Glutamatergic neuron (in vitro differentiated cells): ENCODE measurements at places on chromosomes 2 and 18.

GRCh38 chr2:191544461-191545062, 133.4 kb upstream of the NABP1 start:
- H3K27me3 ChIP-seq, result no peaks in the 10 kb centered on the region
- no peak overlapping the region for H3K4me3 ChIP-seq
- peaks cover 4% of the 10 kb centered on the region for H3K4me1 ChIP-seq

GRCh38 chr18:13878857-13879256, 36.5 kb downstream of the MC2R start:
- H3K27me3 ChIP-seq, result peaks cover 5% of the 10 kb centered on the region
- H3K4me3 ChIP-seq, result no peak overlapping the region
- no peak for DNase-seq

DNA sequence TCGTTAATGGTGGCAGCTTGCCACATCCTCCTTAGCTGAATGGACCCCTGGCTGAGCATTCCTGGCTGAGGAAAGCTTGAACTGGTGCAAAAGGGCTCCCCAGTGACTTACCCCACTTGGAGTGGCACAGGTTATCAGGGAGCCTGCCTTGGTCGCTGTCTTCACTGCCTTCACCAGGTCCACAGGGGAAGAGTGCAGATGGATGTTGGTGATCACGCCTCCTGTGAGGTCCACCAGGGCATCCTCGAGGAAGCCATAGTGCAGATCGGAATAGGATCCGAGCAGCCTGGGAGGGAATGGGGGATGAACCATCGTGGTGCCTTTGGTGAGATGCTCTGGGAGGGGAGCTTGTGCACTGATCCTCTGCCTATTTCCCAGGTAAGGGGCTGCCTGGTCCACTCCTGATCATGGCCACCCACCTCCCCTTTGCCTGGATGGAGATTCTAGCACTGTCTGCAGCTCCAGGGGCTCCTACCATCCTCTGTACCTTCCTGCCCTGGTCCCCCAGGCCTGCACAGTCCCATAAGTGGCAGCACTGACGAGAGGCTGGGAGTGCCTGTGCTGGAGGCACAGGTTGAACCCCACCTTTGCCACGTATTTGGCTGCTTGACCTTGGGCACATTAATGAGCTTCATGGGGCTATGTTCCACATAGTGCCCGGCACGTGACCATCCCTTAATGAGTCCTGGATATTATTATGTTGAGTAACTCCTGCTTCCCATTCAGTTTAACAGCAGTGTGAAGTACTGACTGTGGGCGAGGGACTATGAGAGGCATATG, 43.0 kb downstream of the CAPN13 start:
- H3K27ac ChIP-seq, result no peak overlapping the region
- DNase-seq, result no peak
- H3K4me3 ChIP-seq, result no peak overlapping the region
- H3K36me3 ChIP-seq, result peaks cover 3% of the 10 kb centered on the region
- peaks cover 8% of the 10 kb centered on the region for H3K27me3 ChIP-seq

DNA sequence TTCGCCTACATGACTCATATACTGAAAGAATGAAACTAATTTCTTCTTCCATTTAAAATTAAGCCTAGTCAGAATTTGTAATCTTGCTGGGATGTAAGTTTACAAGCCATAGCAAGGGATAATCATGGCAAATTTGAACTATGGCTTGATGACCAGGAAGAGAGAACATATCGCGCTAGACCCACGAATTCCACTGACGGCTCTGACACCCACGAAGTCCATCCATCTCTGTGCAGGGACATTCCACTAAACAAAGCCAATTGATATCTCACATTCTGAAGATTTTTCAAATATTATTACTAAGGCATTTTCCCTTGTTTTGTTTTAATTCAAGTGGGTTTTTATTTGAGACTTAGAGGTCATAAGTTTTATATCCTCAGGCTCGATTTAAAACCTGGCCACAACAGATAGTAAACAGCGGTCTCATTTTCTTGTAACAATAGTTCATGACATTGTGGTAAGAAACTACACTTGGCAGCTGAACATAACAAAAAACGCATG, 113.0 kb downstream of the QPCT start:
- no peaks in the 10 kb centered on the region for H3K4me1 ChIP-seq
- no peaks in the 10 kb centered on the region for H3K36me3 ChIP-seq
- no peak overlapping the region for H3K4me3 ChIP-seq
- no peak overlapping the region for H3K27ac ChIP-seq
- no peak for DNase-seq

DNA sequence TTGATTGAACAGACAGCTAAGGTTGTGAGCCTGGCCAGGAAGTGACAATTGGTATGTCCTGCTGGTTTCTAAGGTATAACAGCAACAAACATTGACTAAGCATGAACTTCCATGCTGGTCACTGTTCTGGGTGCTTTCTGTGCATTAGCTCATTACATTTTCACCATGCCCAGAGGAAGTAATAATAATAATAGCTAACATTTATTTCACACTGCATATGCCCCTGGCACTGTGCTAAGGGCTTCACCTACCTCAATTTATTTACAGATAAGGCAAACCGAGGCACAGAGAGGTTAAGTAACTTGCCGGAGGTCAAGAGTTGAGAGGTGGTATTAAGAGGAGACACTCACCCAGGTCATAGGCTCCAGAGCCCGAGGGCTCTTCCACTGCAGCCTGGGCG, 113.6 kb downstream of the PDCL3 start:
- H3K27me3 ChIP-seq, result peaks cover 1% of the 10 kb centered on the region
- H3K36me3 ChIP-seq, result no peaks in the 10 kb centered on the region
- no peak overlapping the region for H3K27ac ChIP-seq
- H3K4me3 ChIP-seq, result no peak overlapping the region
- no peaks in the 10 kb centered on the region for H3K4me1 ChIP-seq
- no peak for DNase-seq

DNA sequence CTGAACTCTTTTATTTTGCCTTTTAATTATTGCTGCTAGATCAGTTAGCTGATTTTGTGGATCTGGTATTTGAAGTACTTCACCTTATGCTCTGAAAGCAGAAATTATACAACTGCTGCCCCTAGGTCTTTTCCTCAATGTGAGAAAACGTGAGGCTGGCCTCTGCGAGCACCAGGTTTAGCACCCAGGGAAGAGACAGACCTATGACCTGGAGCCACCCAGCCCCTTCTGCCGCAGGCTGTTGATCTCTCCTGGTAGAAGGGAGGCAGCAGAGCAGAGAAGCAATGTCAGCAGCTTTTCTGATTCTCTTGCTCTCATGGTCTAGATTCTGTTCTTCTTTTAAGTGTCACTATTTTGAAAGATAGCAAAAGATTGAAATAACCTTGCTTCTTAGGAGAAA, 19.9 kb downstream of the TRAPPC12 start:
- no peak for DNase-seq
- peak overlapping the region; percentile 99 for H3K27ac ChIP-seq
- H3K27me3 ChIP-seq, result peaks cover 8% of the 10 kb centered on the region
- peaks cover 30% of the 10 kb centered on the region for H3K4me1 ChIP-seq
- H3K36me3 ChIP-seq, result peaks cover 30% of the 10 kb centered on the region

- DNase-seq, result peak; percentile 14
- no peak overlapping the region for H3K4me3 ChIP-seq
- H3K4me1 ChIP-seq, result peaks cover 17% of the 10 kb centered on the region
- H3K27me3 ChIP-seq, result peaks cover 11% of the 10 kb centered on the region
- H3K36me3 ChIP-seq, result no peaks in the 10 kb centered on the region
These were observed 26.0 kb downstream of the ADRA2B start for GRCh38 chr2:96090196-96090926.

DNA sequence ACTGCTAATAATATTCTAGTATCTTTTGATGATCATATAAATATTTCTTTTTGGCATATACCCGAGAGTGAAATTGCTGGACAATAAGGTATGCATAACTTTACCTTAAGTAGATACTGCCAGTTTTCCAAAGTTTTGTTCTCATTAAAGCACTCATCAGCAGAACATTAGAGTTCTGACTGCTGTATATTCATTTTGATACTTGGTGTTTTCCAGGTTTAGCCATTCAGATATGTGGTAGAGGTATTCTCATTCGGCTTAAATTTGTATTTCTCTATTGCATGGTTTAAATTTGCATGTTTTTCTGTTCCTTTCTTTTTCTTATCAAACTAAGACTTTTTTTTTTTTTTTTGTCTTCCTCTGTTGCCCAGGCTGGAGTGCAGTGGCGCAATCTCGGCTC, 18.2 kb downstream of the CYBRD1 start:
- H3K27ac ChIP-seq, result no peak overlapping the region
- H3K4me1 ChIP-seq, result no peaks in the 10 kb centered on the region
- no peak for DNase-seq
- H3K36me3 ChIP-seq, result no peaks in the 10 kb centered on the region

GRCh38 chr18:10077986-10078385, 164.2 kb downstream of the VAPA start:
- peaks cover 23% of the 10 kb centered on the region for H3K36me3 ChIP-seq
- H3K27ac ChIP-seq, result peak overlapping the region; percentile 88
- peaks cover 2% of the 10 kb centered on the region for H3K27me3 ChIP-seq
- H3K4me1 ChIP-seq, result peaks cover 31% of the 10 kb centered on the region
- peak overlapping the region; percentile 1 for H3K4me3 ChIP-seq

DNA sequence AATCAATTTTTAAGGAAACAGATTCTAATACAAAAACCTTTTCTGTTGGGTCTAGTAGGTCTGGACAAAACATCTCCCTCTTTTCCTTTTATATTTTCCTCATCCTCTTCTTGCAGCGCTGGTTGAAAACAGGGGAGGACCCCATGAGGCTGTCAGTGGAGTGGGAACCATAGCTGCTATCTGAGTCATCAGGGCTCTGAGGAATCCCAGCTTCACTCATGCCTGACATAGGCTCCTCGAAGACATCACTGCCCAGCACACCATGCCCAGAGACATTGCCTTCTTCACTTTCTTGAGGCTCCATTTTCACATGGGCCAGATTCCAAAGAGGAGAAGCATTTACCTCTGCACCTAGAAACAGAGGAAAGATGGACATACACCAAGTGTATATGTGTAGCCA, 10.0 kb downstream of the SUPT7L start:
- no peaks in the 10 kb centered on the region for H3K36me3 ChIP-seq
- H3K27me3 ChIP-seq, result no peaks in the 10 kb centered on the region
- H3K4me3 ChIP-seq, result no peak overlapping the region
- H3K4me1 ChIP-seq, result no peaks in the 10 kb centered on the region
- no peak overlapping the region for H3K27ac ChIP-seq

DNA sequence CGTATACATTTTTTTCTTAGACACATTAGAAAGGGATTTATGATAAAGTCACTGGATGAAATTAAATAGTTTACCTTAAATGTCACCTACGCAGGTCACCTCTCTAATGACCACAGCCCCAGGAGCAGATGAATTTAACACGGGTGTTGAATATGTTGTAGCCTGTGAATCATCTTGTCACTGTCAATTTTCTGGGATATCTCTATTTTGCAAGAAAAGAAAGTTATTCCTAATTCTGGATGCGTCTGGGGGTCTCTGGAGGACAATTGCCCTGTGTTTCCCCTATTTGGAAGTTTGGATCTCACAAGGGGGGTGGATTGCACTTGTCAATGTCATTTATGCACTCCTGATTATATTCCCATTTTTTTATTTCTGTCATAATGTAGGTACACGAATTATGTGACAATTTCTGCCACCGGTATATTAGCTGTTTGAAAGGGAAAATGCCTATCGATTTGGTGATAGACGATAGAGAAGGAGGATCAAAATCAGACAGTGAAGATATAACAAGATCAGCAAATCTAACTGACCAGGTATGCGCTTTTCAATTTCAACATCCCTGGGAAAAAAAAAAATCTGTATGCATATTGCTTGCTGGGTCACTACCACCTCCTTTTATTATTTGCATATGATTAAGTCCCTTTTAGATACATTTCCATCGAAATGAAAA, 7.7 kb downstream of the MEIS1 start:
- H3K4me1 ChIP-seq, result peaks cover 14% of the 10 kb centered on the region
- H3K36me3 ChIP-seq, result peaks cover 7% of the 10 kb centered on the region
- DNase-seq, result no peak
- no peak overlapping the region for H3K4me3 ChIP-seq
- H3K27me3 ChIP-seq, result peaks cover 45% of the 10 kb centered on the region
- no peak overlapping the region for H3K27ac ChIP-seq

GRCh38 chr2:204917089-204917701, 371.9 kb downstream of the PARD3B start:
- no peak for DNase-seq
- no peak overlapping the region for H3K27ac ChIP-seq
- no peaks in the 10 kb centered on the region for H3K4me1 ChIP-seq
- no peaks in the 10 kb centered on the region for H3K36me3 ChIP-seq

GRCh38 chr2:114113518-114113917, 223.6 kb downstream of the ACTR3 start:
- no peaks in the 10 kb centered on the region for H3K27me3 ChIP-seq
- H3K36me3 ChIP-seq, result no peaks in the 10 kb centered on the region
- no peak overlapping the region for H3K4me3 ChIP-seq
- H3K27ac ChIP-seq, result no peak overlapping the region

- no peaks in the 10 kb centered on the region for H3K27me3 ChIP-seq
- H3K4me1 ChIP-seq, result no peaks in the 10 kb centered on the region
- H3K4me3 ChIP-seq, result no peak overlapping the region
- H3K36me3 ChIP-seq, result no peaks in the 10 kb centered on the region
- H3K27ac ChIP-seq, result no peak overlapping the region
These were observed 311.2 kb downstream of the OSR1 start for GRCh38 chr2:19046986-19047780.

GRCh38 chr2:29021886-29022285, 40.8 kb downstream of the TOGARAM2 start:
- DNase-seq, result no peak
- no peak overlapping the region for H3K4me3 ChIP-seq
- no peak overlapping the region for H3K27ac ChIP-seq
- H3K4me1 ChIP-seq, result peaks cover 11% of the 10 kb centered on the region
- H3K27me3 ChIP-seq, result no peaks in the 10 kb centered on the region
- no peaks in the 10 kb centered on the region for H3K36me3 ChIP-seq

GRCh38 chr2:118986738-118987137, 44.7 kb downstream of the MARCO start:
- no peaks in the 10 kb centered on the region for H3K4me1 ChIP-seq
- no peak overlapping the region for H3K4me3 ChIP-seq
- H3K27me3 ChIP-seq, result peaks cover 3% of the 10 kb centered on the region
- DNase-seq, result no peak

DNA sequence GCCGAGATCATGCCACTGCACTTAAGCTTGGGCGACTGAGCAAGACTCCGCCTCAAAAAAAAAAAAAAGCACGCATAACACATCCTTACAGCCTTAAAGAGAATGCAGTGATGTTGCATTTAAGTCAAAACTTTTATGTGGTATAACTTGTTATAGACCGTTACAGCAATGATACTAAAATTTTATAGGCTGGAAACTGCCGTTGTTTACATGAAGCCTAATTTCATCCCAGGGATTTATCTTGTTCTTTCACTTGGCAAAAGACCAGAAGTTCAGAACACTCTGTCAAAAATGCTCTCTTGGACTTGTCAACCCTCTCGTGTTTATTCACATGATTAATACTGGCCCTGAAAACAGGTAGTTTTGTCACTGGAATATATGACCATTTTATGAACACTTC, 7.4 kb downstream of the GNAL start:
- peaks cover 20% of the 10 kb centered on the region for H3K4me1 ChIP-seq
- no peaks in the 10 kb centered on the region for H3K36me3 ChIP-seq
- peaks cover 3% of the 10 kb centered on the region for H3K27me3 ChIP-seq
- no peak overlapping the region for H3K4me3 ChIP-seq

GRCh38 chr18:73975266-73975665, 172.4 kb downstream of the FBXO15 start:
- no peak overlapping the region for H3K27ac ChIP-seq
- H3K4me1 ChIP-seq, result no peaks in the 10 kb centered on the region
- H3K27me3 ChIP-seq, result peaks cover 6% of the 10 kb centered on the region
- H3K36me3 ChIP-seq, result no peaks in the 10 kb centered on the region
- no peak for DNase-seq
